ENCODE measurements at places on chromosomes 5 and 9. TPM values are rescaled to one million over a fixed set of nuclear protein-coding genes. Genes with fewer than 3 reads are reported as not detected.

DNA sequence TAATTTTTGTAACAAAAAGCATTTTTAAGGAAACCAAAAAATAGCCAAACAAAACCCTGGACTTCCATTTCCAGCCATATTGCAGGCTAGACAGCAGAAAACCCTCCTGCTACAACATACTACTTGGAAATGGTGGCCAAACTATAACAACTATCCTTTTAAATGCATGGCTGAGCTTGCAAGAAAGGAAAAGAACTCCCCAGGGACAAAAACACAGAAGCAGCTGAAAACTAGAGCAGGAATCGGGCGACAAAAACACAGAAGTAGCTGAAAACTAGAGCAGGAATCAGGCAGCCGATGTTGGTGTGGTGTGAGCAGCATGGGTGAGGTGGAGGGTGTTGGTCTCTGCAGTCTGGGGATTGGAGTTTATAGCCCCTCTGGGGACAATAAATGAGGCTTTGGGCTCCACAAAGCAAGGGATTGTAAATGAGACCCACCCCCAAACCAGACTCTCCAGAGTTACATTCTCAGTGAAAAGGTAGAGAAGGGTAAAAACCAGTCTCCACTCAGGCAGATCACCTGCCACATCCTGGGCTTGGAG, 95.2 kb downstream of the C9orf50 start:
- no peak for DNase-seq
- H3K4me1 ChIP-seq = peaks cover 6% of the 10 kb centered on the region
- H3K27me3 ChIP-seq = peaks cover 2% of the 10 kb centered on the region
- no peak overlapping the region for H3K27ac ChIP-seq
- H3K36me3 ChIP-seq = peaks cover 3% of the 10 kb centered on the region

DNA sequence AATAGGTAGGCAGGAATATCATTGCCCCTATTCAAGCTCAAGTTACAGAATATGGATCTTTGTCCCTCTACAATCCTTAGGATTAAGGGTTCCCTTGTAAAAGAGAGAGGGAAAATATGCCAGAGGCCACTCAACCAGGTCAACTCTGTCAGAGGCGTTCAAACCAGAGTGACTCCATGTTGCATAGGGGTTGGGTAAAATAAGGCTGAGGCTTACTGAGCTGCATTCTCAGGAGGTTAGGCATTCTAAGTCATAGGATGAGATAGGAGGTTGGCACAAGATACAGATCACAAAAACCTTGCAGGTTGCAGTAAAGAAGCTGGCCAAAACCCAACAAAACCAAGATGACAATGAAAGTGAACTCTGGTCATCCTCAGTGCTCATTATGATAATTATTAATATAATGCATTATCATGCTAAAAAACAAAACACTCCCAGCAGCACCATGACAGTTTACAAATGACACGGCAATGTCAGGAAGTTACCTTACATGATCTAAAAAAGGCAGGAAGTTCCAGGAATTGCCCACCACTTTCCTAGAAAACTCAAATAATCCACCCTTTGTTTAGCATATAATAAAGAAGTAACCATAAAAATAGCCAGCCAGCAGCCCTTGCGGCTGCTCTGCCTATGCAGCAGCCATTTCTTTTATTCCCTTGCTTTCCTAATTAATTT, 64.8 kb downstream of the ERP44 start:
- H3K36me3 ChIP-seq = peaks cover 14% of the 10 kb centered on the region
- no peak for DNase-seq
- no peaks in the 10 kb centered on the region for H3K4me1 ChIP-seq
- no peaks in the 10 kb centered on the region for H3K27me3 ChIP-seq
- H3K27ac ChIP-seq = no peak overlapping the region

DNA sequence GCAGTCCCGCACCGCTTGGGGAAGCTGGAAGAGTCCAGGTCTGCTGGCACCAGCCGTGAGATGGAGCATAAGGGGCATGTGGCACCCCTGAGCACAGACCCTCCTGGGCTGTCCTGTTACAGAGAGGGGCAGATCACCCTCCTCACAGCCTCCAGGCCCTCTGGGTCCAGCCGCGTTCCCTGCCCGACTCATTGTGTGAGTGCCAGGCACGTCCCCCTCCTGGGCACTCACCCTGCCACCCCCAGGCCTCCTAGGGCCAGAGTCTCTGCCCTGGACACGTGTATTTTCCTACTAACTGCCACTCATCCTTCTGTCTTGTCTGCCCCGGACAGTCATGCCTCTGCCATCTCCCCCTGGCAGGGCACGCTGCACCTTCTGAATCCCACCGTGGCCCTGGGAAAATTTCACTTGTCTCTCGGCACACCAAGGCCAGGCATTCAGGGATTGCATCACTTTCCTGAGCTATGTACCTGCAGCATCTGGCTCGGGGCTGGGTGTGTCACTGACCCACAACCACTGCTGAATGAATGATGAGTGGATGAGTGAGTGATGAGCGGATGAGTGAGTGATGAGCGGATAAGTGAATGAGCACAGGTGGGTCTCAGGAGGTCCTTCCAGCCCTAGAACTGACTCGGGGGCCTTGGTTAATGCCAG, 21.5 kb upstream of the FCN1 start:
- no peaks in the 10 kb centered on the region for H3K36me3 ChIP-seq
- DNase-seq = no peak
- H3K27ac ChIP-seq = no peak overlapping the region
- no peaks in the 10 kb centered on the region for H3K4me1 ChIP-seq
- no peak overlapping the region for H3K4me3 ChIP-seq
- peaks cover 10% of the 10 kb centered on the region for H3K27me3 ChIP-seq

GRCh38 chr9:104287253-104287878, 193.3 kb downstream of the SMC2 start:
- no peak overlapping the region for H3K27ac ChIP-seq
- H3K4me3 ChIP-seq = no peak overlapping the region
- H3K36me3 ChIP-seq = no peaks in the 10 kb centered on the region

The B4GALT1 gene
- 86.7 TPM for total RNA-seq

The MEGF10 gene
- 5.6 TPM for total RNA-seq
